ENCODE measurements at places on chromosomes 6 and 20.

GRCh38 chr6:38567436-38567835 is 72.3 kb downstream of the BTBD9 start:
- no peak for DNase-seq

- DNase-seq: no peak
These were observed 45.1 kb downstream of the RNASET2 start for GRCh38 chr6:166911248-166911677.

DNA sequence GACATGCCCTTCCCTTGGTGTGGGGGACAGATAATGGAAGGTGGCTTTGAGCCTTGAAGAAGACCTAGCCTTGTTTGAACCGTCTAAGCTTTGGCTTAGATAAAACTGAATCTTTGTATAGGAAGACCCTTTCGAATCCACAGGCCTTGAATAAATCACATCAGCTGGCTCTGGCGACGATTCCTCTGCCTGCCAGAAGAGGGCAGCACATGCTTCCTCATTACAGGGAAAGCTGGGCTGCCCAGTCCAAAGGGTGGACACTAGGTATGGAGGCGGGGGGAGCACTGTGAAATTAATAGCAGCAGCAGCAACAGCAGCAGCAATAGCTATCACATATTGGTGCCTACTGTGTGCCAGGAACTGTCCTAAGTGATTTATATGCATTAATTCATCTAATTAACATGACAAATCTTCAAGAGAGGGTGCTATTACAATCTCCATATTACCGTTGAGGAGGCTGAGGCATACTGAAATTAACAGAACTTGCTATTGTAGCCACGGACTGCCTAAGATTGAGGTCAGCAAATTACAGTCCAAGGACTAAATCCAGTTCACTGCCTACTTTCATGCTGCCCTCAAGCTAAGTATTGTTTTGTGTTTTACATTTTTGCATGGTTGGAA is 85.1 kb downstream of the CLIC5 start:
- DNase-seq: peak; percentile 22

DNA sequence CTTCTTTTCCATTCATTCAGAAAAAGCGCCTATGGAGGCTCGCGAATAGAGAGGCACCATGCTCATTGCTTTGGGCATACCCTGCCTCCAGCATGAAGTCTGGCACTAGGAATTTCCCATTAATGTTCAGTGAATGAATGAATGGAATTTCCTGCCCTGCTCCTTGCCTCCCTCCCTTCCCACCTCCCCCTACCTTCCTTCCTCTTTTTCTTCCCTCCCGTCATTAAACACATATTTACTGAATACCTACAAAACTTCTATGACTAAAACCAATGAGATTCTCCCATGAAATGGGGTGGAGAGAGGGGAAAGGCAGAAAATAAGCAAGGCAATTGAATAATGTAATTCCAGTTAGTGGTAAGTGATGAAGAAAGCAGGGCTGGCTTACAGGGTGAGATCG is 213.8 kb upstream of the AGPAT4 start:
- DNase-seq: no peak

GRCh38 chr6:86331265-86331840 is 606.0 kb upstream of the HTR1E start:
- no peak for DNase-seq

DNA sequence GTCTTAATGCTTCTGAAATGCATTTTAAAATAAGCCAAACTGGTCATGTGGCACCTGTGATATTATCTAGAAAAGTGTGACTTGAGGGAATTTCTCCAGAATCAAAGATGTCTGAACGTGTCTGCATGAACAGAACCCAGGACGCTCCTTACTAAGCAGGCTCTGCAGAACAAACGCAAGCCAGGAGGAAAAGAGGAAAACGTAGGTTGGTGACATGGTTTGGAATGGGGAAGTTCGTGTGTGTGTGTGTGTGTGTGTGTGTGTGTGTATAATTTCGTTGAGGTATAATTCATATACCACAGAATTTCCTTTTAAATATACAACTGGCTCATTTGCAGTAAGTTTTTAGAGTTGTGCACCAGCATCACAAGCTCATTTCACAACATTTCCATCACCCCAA is 200.5 kb upstream of the FOXQ1 start:
- no peak for DNase-seq
